ENCODE measurements at places on chromosomes 7 and 10.

- no peak for DNase-seq
Measured at GRCh38 chr7:42217548-42217947, 19.5 kb downstream of the GLI3 start.

GRCh38 chr10:30788307-30788706 is 158.8 kb upstream of the LYZL2 start:
- DNase-seq, result no peak

DNA sequence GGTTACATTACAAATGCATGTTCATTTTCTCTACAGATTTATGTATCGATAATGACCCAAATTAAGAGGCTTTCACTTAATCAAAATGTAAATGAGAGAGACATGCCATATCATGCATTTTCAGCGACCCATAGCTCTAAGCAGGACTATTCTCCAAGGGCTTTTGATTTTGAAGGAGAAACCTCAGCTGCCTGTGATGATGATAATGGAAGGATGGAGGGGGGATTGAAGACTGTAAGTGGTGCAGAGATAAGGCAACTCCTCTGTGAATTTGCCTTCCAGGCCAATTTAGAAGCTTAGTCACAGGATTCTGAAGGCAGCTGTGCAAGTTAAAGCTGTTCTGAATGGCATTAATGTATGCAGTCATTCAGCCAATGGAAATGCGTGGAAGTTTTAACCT is 8.3 kb downstream of the VSTM2A start:
- no peak for DNase-seq

DNA sequence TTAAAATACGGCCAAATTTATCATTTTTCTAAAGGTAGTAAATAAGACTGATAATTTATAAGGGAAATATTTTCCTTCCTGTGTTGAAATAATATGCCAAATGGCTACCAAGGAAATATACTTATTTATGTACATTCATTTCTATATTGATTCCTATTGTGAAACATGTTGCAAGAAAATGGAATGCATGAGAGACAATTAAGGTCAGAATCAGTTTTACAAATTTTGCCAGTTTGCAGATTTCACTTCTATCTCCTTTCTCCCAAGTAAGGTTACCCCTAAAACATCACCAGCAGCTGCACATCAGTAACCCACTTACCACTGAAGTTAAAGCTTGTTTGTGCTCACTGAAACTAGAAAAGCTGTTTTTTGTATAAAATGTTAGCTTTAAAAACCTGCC is 19.2 kb upstream of the REEP3 start:
- DNase-seq, result no peak

DNA sequence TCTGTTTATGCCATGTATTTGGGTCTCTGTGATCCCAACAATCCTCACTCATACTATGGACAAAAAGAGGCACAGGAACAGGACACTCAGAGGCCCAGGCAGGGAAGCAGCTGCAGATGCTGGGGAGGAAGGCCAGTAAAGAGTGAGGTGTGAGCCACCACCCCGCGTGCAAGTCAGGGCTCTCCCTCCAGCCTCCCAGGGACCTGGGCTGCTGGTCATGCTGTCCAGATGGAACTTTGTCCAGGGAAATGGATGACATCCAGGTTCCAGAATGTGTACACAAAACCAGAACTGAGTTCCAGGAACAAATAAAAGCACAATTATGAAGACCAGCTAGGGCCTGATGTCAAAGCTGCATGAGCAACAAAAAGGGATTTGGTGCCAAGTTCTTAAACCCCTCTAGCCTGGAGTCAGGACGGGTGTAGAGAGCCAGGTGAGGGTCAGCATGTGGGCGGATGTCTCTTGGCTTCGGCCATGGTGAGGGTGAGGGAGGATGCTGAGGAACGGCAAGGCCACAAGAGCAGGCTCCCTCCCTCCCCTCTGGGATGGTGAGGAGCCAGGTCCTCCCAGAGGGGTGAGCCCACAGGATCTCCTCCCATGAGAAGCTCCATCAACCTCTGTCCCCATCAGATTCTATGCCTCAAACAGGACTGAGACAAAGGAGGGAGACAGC is 739.7 kb downstream of the PARD3 start:
- no peak for DNase-seq

GRCh38 chr7:44284881-44285541 is 40.4 kb downstream of the CAMK2B start:
- DNase-seq, result no peak

DNA sequence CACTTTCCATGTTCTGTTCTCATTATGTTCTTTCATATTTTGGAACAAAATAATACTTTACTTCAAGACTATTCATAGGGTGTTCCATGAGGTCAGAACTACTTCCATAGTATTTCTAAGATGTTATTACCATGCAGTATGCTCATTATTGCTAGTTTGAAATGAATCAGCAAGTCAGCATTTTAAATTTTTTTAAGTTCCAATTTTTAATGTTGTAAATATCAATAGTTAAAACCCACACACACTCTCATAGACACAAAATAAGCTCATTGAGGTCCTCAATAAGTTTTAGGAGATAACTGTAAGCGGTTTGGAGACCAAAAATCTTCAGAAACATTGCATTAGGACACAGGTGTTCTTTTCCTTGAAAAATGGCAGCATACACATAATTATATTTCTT is 550.7 kb downstream of the AUTS2 start:
- no peak for DNase-seq

- no peak for DNase-seq
Measured at GRCh38 chr7:135599471-135599870, 41.8 kb downstream of the NUP205 start.

- no peak for DNase-seq
Measured at GRCh38 chr10:25974897-25975459, 40.9 kb downstream of the MYO3A start.

GRCh38 chr7:120278773-120279172 is 5.8 kb downstream of the KCND2 start:
- no peak for DNase-seq

DNA sequence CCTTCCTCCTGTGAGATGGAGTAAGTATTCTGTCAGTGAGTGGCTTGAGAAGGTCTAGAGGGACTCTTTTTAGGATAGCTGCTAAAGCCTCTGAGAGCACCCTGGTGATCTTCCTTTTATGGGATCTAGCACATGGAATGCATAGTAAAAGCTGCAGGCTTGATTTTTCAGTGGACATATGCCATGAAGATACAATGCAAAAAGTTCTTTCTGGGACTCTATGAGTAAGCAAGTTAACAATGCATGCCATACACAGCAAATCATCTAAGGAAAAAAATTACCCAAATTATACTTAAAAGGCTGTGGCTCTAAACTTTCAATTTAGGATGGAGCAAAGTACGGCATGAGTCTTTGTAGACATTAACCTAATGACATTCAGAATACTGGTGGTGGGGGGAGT is 154.5 kb downstream of the SGMS1 start:
- DNase-seq, result no peak

DNA sequence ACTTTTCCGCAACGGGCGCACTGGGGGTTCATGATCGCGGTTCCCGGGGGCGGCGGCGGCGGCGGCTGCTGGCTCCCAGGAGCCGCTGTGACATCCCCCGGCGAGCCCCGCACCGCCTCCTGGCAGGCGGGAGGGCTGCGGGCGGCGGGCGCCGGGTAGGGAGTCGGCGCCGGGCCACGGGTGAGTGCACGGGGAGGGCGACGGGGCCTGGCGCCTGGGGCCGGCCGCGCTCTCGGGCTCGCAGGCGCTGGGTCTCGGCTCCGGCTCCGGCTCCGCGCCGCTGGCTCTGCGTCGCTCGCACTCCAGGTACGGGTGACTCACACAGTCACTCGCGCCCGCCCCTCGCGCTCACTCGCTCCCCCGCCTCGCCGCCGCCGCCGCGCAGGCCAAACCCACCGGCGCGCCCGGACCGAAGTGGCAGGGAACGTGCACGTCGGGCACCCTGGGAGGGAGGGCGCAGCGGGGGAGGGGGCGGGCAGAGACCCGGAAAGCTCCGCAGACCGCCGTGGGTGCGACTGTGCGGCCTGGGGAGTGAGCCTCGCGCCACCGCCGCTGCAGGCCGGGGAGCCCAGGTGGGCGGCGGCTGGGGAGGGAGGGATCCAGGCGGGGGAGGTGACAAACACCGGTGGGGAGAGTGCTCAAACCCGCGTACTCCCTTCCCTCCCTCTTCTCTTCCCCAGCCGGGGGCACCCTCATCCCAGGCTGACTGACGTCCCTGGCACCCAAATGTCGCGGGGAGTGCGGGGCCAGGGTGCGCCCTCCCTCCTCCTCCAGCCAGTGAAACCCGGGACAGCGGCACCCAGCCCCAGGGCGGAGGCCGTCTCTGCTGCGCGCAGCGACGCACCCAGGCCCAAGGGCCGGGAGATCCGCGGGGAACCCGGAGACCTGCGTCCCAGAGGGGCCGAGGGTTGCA is 276.9 kb upstream of the NEBL start:
- peak; percentile 66 for DNase-seq

DNA sequence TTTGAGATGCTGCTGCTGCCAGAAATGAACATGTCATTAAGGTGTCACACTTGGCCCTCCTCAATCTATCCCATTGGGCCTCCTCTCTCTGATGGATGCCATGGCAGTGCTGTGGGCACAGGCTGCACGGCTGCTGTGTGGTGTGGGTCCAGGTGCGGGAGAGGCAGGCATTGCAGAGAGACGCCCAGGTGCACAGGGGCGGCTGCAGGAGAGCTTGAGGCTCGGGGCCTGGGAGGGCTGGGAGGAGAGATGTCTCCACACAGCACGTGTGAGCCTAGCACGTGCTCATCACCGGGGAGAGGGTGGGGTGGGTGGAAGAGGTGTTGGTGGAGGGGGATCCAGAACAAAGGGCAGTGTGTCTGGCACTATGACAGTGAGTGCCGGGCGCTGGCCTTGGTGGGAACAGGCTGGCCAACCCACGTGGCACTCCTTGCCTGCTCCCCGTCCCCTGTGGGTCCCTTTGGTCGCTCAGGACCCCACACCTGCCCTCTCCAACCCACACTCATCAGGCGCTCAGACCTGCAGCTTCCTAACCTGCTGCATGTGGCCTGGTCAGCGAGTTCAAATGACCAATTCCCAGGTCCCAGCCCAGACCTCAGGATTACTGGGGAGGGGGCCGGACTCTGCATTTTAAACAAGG is 39.9 kb upstream of the BNIP3 start:
- no peak for DNase-seq

Data from NCI-H1436 (cell line).